ENCODE measurements at places on chromosomes 5 and 9.

- DNase-seq = no peak
Observed at GRCh38 chr9:5582835-5583195, 46.1 kb upstream of the RIC1 start.

GRCh38 chr5:52043543-52043942 lies 660.3 kb downstream of the ISL1 start:
- DNase-seq = no peak

DNA sequence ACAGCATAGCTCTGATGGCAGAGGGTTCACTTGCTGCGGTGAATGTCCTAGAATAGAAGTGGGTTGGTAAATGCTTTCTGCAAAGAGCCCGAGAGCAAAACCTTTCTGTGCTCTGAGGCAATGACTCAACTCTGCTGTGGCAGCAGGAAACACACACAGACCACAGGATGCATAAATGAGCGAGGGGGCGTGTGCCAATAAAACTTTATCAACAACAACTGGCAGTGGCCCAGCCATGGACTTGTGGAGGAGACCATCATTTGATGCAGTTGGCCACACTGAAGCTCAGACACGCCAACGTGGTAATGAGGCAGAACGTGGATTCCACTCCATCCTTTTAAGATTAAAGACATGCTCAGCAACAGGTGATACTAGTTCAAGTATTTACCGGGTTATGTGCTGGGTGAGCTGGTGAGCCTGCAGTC lies 6.8 kb downstream of the MRPL36 start:
- DNase-seq = no peak

DNA sequence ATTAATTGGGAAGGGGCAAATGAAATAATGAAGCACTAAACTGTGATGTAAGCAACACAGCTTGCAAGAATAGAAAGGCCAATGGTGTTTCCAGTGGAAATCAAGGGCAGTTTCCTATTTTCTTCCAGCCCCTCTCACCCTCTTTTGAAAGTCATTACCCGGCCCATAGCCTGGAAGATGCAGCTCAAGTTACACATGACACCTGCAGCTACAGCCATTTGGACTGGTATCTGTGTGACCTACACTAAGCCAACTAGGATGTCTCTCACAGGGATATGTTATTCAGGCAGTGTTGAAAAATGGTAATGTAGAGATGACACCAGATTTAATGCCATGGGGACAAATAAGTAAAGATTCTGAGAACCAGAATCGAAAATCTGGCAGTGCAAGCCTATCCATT lies 439.4 kb upstream of the ZNF462 start:
- no peak for DNase-seq

- no peak for DNase-seq
Observed at GRCh38 chr9:123863164-123863855, 66.6 kb downstream of the DENND1A start.

DNA sequence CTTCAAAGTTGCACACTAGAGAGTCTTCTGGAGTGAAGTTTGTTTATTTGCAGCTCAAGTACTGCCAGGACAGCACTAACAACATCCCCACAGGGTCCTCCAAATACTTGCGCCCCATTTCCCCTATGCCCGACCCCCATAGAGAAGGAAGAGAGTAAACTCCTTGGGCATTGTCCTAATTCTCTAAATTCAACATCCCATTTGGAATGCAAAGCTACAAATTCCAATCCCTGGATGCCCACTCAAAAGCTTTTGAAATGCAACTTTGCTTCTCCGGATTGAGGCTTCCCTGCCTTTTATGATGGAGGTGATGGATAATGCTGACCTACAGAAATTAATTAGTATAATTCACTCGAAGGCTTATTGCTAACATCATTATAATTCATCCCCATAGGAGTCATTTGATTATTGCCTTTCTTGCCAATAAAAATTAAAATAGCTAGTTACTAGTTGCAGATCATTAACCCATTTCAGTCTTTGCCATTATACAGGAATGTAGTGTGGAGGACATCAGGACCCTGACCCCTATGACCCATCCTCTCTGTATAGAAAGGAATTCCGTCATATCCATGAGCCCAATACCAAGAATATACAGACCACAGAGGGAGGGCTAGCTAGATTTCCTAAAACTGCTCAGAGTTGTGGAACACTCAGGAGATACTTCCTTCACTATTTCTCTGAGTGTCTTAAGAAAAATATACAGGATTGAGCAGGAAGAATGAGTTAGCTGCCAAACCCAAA lies 277.6 kb downstream of the ZNF608 start:
- DNase-seq = no peak

DNA sequence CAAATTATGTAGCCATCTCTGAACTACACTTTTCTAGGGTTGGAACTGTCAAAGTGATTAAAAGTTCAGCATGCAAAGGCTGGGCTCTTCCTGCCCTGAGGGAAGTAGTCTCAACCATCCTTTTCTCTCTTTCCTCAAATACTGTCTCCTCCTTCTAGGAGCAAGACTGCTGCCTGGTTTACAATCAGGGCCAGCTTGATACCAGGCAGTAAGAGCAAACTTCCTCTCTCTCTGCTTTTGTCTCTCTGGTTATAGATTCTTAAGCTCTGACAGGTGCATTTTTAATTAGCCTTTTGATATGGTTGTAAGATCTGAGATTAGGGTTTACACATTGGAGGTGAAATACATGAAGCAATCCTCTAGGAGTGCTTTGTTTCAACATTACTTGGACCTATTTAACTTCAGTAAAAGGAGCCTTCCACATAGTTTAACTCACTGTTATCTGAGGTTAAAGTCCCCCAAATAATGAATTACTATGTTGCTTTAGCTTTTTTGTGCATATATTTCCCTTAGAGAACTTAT lies 436.1 kb downstream of the SPATA31D1 start:
- DNase-seq = no peak

DNA sequence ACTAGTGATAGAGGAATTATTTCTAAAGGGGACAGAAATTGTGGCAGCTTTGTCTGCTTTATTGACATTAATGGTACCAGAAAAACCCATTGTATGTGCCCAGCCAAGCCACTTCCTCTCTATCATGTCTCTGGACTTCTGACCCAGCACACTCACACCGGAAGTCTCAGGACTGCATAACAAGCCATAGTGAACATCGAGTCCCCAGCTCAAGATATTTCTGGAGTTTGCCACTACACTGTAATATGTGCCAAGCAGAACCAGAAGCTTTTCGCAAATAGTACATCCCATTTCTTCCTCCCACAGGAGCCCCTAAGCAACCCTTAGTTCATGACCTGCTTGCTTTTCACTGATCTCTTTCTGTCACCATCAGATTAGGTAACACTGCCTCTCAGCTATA lies 187.4 kb upstream of the GHR start:
- no peak for DNase-seq
